ENCODE measurements at places on chromosomes 4 and X.

DNA sequence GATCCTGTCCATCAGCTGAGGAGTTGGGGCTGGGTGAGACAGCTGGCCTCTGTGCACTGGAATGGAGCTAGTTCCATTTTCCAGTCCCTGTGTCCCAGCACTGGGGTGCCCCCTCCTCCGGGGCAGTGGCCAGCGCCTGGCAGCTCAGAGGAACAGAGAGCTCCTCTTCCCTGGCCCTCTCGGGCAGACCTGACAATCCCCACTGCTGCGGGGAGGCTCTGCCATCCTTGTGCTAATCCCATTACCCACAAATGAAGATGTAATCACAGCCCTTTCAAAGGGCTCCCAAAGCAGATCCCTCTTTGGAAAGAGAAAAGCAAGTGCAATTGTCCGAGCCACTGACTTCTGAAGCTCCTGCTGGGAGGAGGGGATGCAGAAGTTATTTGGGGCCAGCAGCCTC is 75.1 kb upstream of the MSX1 start:
- no peak for DNase-seq

DNA sequence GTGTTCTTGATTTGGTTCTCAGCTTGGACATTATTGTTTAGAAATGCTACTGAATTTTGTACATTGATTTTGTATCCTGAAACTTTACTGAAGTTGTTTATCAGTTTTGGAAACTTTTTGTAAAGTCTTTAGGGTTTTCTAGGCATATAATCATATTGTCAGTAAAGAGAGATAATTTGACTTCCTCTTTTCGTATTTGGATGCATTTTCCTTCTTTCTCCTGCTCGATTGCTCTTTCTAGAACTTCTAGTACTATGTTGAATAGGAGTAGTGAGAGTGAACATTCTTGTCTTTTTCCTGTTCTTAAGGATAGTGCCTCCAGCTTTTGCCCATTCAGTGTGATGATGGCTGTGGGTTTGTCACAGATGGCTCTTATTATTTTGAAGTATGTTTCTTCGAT is 24.1 kb downstream of the TMPRSS11A start:
- no peak for DNase-seq

- peak; percentile 24 for DNase-seq
These were observed 612 bp downstream of the MAGED2 start for GRCh38 chrX:54808109-54808604.

DNA sequence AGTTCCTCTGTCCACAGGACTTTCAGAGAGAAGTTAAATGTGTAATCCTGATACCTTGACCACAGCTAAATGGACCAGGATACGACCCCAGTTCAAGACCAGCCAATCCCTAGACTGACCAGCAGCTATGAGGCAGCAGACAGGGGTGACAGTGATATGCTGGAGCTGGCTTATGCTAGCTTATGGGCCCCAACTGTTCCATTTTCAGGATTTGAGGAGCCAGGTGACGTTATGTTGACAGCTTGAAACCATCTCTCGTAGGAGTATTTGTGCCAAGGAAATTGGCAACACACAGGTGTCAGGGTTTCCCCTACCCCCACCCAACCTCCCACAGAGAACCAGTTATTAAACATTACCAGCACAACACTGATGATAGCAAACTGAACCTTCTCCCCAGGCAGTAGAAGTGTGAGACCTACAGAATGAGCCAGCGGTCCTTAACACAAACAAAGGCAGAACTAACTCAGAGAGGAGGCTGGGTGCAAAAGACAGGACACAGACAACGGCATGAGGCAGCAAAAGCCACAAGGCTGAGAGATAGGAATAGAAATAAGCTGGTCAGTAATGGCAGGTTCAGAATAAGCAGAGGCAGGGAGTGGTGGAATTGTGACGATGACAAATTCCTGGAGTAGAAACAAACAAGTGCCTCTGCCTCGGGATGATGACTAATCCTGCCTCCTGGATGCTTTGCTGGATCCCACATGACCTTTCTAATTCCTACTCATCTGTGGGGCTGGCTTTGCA is 85.6 kb upstream of the CPEB2 start:
- no peak for DNase-seq

DNA sequence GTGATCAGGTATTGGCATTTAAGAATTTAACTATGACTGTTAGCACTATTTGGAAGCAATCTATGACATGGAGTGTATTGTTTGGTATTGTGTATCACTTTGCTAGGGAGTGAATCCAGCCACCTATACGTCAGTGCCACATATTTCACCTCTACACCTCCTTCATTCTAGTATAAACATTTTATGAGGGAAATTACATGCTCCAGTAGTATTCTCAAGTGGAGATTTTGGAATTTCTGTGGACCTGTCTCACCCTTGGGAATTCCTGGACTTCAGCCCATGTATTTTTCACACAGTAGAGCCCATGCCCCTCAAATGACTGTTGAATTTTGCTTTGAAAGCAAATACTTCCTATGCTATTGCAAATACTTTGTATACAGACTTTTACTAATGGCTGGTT is 11.3 kb downstream of the BST1 start:
- no peak for DNase-seq

GRCh38 chr4:104591510-104591911 is 96.8 kb upstream of the CXXC4 start:
- no peak for DNase-seq

- DNase-seq = no peak
These were observed 120.5 kb downstream of the AFF1 start for GRCh38 chr4:87055311-87055710.

- no peak for DNase-seq
These were observed 487.7 kb downstream of the TECRL start for GRCh38 chr4:63921561-63921960.

DNA sequence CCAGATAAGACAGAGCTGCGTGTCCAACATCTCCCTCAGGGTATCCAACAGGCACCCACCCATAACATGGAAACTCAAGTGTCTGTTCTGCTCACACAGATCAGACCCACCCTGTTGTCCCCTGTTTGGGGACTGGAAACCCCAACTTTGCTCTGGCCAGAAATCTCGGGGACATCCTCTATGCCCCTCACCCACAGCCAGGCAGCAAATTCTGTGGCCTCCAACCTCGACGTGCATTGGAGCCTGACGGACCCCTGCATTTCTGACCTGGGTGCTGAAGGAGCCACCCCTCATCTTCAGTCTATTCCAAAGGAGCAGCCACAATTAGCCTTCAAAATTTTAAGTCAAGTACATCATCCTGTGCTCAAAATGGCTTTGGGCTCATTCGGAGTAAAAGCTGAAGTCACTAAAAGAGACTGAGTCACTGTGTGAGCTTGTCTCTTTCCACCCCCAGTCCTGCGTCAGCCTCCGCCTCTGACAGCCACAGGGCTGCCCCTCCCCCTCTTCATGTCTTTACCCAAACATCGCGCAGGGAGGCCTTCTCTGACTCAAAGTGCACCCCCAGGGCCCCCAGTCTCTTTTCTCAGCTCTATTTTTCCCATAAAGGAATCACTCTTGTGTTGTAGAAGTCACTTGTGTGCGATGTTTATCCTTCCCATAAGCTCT is 24.4 kb upstream of the PDE6B start:
- no peak for DNase-seq

- DNase-seq = no peak
These were observed 143.9 kb downstream of the GLRA2 start for GRCh38 chrX:14673236-14673635.

DNA sequence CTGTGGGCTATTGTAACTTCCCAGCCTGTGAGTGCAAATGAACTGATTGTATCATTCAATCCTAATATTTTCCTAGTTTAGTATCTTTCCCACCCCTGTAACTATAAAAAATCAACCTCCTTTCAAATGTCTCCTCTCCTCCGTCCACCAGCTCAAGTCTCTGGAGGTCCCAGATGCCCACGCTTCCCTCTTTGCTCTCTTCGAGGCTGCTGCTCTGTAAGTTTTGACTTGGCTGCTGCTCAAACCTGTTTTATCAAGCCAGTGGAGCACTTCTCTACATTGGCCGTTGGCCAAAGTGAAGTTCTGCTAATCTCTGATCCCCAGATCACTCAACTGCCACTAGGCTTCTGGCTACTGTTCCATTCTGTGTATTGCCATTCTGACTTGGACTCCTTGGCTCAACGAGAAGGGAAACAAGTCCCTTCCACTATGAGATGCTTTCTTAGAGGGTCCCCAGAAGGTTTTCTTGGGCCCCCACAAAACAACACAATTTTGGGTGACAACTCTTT is 60.7 kb upstream of the RAPGEF2 start:
- no peak for DNase-seq

DNA sequence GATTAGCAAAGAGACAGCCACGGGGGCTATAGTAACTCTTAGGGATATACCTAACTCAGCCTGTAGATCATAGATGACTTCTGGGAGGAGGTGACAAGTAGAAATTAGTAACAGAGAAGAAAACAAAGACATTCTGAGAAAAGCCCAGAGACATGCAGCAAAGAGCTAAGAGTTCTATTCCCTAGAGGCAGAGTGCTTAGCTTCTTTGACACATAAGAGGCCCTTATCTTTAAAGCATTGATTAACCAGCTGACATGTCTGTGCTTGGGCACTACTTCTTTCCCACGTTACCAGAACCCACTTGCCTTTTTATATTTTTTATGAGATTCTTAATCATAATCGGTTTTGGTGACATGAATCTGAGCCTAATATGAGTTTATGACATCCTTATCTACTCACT is 179.5 kb downstream of the GABRB1 start:
- DNase-seq = no peak

DNA sequence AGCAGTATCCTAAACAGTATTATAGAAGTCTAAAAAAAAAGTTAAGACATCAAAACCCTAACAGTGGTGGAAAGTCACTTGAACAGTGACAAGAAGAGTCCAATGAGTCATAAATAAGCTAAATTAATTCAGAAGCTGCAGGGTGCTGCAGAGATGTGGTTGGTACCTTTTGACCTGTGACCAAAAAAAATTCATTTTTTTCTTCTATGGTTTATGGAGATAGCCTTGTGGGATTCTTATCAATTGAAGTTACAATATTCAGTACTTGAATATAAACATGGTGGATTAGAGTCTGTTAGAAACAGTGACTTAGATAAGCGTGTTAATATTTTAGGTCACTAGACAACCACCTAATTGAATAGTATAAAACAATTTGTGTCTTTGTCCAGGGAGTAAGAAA is 35.4 kb downstream of the CCSER1 start:
- DNase-seq = no peak

DNA sequence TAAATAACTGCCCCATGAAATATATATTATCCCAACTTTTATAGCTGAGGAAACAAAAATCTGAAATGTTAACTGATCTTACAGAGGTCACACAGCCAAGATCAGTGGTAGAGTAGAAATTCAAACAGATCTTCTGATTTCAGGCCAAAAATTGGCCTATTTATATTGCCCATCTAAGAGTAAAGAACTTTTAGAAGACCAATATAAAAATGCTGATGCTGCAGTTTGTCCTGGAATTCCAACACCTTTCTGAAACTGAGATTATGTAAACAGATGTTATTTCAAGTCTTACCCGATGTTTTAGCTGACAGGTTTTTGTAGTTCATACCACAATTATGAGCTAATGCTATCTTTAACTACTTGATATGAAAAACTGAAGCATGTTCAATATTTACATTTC is 51.1 kb downstream of the SPANXN3 start:
- no peak for DNase-seq

DNA sequence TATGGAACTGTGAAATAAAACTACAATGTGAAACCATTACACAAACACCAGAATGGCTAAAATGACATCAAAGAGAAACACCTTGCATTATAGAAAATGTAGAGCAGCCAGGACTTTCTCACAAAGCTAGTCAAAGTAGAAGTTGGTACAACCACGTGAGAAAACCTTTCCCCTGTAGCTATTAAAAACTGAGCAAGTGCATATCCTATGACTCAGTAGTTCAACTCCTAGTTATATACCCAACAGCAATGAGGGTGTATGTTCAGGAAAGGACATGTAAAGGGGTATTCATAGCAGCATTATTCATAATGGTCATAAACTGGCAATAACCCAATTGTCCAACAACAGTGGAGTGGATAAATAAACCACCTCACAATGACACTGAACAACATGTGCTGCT is 177.5 kb upstream of the NUDT10 start:
- DNase-seq = no peak

DNA sequence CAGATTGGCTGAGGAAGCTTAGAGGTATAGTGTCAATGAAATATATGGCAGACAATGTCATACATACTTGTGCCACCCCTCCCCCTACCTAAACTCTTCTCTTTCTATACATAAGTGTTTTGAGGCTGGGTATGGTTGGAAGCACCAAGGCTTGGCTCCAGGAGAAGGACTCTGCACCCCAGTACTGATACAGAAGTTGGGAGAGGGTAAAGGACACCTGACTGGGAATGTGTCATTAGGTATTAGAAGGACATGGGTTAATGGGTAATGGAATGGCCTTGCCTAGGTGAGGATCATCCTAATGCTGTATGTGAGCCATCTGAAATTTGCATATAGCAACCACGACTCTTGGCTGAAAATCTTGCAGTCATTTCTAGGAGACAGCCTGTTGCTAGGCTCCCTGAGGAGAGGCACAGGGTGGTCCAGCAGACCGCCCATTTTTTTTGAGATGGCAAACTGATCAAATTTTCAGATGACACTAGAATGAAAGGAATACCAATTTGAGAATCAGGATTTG is 26.8 kb upstream of the AP1S2 start:
- no peak for DNase-seq

DNA sequence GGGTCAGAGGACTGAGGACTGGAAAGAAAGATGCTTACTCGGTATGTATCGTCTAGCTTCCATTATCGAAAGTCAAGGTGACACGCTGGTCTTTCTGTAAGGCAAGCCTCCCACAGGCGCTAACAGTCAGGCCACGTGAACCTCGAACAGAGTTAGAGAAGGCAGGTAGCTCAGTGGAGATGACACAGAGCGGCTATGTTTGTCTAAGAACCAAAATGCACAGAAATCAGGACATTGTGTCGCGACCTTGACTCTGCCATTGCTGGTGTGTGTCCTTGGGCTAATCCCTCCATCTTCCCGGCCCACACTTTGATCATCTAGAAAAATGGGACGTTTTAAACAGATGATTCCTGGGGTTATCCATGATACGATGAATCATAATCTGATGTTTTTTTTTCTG is 40.3 kb downstream of the IRF2 start:
- no peak for DNase-seq

- DNase-seq = no peak
These were observed 31.3 kb downstream of the CXCL13 start for GRCh38 chr4:77636902-77637301.

DNA sequence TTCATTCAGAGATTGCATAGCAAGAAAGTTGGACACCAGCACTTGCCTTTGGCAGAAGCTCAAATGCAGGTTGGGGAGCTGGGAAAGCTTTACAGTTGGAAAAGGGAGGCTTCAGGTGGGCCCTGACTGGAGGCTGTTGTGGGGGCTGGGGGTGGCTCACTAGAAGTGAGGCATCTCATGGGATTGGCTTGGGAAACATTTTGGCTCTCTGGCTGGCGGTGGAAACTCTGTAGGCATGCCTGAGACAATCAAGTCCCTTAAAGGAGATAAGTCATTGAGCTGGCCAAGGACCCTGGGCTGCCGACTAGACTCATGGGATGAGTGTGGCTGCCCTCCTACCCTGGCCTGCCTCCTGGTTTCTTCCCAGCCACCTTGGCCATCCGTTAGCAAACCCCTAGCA is 31.4 kb upstream of the STS start:
- no peak for DNase-seq

- no peak for DNase-seq
These were observed 381.2 kb downstream of the RAPGEF2 start for GRCh38 chr4:159483782-159484741.
